ENCODE measurements at places on chromosomes 7 and 10.
A peak's percentile ranks its signal among the peaks of the same experiment; 100 is the strongest.

GRCh38 chr7:36109013-36109627 is 43.9 kb upstream of the EEPD1 start:
- DNase-seq = no peak

DNA sequence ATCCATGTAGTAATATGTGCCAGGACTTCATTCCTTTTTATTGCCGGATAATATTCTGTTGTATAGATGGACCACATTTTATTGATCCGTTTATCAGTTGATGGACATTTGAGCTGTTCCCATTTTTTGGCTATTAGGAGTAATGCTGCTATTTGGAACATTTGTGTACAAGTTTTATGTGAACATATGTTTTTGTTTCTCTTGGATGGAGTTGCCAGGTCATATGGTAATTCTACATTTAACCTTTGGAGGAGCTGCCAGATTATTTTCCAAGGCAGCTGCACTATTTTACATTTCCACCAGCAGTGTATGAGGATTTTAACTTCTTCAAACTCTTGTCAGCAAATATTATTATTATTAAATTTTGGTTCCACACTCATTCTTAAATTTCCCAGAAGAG is 59.2 kb downstream of the C10orf90 start:
- no peak for DNase-seq

GRCh38 chr10:130177250-130177649 is 41.1 kb downstream of the GLRX3 start:
- no peak for DNase-seq

DNA sequence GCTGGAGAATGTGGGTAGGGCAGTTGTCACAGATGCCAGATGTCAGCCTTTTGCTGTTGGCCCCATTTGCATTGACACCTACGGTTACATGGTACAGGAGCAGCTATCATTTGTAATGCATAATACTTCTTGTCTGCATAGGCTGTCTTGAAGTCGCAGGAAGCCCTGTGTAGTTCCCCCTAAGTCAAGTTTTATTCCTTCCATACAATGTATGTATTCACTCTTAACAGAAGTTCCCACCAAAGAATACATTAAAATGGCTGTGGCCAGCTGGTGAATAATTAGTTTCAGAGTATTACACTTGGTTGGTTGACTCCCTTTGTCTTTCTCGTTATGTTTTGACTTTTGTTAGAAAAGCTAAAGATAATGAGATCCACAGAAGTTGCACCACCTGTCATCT is 1169.0 kb downstream of the REEP3 start:
- DNase-seq = no peak

DNA sequence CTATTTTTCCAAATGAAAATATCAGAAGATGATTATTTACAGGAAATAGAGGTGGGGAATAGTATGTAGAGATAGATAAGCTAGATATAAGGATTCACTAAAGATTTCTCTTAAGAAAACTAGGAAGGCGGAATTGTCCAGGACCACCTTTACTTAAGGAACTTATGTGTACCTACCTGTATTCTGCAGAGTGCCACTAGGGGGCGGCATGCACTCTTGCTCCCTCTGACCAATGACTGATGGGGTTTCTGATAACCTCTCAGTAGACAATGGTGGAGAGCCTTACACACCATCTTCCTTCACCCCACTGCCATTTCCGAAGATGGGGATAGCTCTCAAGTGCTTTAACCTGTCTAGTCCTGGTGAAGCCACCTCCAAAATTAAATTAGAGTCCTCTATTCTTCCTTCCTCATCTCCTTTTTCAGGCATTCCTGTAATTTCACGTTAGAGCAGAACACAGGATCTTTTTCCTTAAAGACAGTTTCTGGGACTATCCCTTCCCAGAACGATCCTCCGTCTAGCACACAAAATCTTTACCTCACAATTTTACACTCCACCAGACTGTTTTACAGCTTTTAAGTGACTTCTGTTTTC is 453.1 kb downstream of the SORCS1 start:
- no peak for DNase-seq

DNA sequence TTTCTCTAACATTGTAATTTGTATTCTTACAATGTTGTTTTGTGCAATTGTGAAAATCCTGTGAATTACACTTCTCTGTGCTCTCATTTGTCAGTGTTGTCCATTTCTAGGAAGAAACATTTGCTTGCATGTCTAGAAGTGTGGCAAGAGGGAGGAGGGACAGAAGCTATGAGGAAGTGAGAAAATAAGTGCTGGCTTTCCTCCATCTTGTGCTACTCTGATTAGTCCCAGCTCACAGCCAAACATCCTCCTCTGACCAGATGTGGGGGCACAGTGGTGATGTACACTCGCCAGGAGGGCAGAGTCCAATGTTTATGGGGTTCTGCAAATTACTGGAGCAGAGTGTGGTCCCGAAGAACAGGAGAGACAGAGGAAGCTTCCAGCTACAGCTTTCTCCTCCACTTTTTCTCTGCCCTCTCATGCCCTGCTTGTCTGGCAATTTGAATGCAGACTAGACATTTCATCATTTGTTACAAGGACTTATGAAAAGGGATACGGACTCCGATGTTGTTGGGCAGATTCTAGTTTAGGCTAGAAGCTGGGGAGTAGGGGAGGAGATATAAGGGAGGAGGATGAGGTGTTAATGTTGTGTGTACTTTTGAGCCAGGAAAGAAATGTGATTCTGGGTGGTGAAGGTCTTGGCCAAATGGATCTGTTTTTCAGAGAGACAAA is 131.0 kb upstream of the C1GALT1 start:
- DNase-seq = no peak

DNA sequence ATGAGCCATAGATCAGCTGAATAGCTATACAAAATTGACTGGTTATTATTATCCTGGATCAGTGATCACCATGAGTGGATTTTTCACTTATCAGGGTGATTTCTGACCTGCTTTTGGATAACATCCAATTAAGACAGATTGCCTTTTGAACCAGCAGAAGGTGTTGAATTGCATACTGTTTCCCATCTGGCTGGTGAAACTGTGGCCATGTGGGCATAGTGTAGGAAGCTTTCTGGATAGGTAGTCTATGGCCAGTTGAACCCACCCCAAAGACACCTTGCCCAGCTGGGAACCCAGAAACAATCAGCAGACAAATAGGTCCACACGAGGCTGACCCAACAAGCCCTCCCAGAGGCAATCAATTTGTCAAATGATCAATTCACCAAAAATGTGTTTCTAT is 29.3 kb downstream of the DNAJC12 start:
- DNase-seq = no peak

DNA sequence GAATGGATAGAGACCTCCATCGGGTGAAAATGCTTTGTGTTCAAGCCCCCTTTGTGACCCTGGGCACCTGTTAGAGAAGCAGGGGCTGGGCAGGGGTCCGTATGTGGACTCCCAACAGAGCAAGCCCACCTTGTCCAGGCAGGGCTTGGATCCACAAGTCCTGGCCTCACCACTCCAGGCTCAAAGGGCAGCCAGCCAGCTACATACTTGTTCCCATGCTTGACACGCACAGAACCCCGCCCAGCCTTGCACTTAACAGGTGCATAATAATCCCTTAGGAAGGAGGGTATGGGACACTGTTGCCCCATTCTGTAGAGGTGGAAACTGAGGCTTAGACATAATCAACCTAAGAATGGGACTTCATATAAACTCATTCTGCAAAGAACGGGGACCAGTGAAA is 160.6 kb downstream of the PRKAG2 start:
- DNase-seq = no peak

DNA sequence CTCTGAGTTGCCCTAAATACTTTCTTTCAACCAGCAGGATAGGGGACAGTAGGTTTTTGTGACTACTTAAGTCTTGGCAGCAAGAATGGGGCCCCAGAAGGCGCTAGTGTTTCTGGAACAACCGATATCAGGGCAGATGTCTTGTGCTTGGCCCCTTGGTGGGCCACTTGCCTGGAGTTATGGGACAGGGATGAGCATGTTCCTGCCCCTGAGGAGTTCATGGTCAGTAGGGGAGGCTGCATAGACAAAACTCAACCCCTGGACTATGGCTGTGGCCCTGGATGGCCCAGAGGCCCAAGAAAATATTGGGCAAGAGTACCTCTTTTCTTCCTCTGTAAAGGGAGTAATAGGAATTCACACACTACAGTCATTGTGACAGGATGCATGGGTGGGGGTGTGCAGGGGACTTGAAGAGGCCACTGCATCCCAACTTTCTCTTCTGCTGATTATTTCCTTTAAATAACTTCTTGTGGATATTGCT is 57.7 kb upstream of the IGFBP3 start:
- no peak for DNase-seq

GRCh38 chr7:120274482-120274881 is 1.5 kb downstream of the KCND2 start:
- no peak for DNase-seq

GRCh38 chr7:57423768-57424167 is 26.2 kb upstream of the ZNF716 start:
- DNase-seq = no peak

GRCh38 chr7:4103352-4104091 is 578.6 kb upstream of the FOXK1 start:
- DNase-seq = no peak

GRCh38 chr7:11604505-11604904 is 227.5 kb downstream of the THSD7A start:
- no peak for DNase-seq

GRCh38 chr7:21996641-21997040 is 50.9 kb upstream of the CDCA7L start:
- DNase-seq = no peak

GRCh38 chr10:98300526-98301229 is 32.7 kb upstream of the LOXL4 start:
- no peak for DNase-seq

GRCh38 chr10:98404571-98405359 is 10.2 kb downstream of the PYROXD2 start:
- no peak for DNase-seq

DNA sequence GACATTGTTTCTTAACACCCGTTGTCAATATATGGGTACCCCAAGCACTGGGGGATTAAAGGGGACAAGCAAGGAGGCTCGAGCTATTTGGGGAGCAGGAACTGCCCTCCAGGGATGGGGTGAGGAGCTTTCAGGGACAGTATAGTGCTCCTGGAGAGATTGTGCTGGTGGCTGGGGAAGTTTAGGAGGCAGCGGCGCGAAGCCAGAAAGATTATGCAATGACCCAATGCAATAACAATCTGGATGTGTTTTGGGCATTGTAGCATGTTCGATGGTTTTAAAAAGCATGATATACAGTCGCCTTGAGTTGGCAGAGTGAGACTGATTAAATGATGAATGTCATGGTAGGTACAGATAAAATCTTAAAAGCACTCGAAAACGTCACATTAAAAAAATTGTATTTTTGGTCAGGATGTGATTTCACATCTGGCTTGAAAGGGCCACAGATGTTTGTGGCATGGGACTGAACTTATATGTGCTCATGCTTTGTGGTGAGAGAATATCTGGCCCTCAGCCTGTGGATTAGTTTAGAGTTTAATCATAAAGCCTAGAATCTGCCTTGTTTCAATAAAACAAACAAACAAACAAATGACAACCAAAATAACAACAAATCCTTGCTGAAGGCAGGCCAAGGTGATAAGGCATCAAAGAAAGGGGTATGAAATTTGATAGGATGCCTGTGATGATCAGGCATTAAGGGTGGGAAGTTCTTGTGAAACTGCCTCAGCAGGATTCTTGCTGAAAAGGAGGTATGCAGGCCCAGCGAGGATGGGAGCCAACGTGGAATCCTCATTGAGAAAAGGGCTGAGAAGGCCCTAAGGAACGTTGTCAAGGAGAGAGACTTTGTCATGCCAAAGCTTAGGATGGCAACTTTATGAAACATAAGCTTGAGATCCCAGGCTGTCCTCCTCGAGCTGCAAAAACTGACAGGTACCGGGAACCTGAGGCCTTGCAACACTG is 417.1 kb upstream of the KLF6 start:
- DNase-seq = no peak

DNA sequence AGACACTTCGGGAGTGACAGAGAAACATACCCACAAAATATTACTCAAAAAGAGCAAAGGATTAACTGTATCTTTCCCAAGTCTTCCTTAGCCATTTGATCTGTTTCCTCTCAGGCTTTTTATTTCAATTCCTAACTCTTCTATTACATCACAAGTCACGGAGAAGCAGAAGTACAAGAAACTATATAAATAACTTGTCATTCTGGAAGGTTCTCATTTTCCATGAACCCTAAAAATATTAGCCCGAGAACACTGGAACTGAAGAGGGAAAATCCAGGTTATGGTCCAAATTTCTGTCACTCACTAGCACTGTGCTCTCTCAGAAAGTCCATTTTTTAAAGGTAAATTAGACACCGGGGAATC is 98.0 kb downstream of the GRB10 start:
- DNase-seq = no peak

- DNase-seq = no peak
Measured at GRCh38 chr7:136702913-136703312, 165.5 kb upstream of the CHRM2 start.

GRCh38 chr7:71210220-71210619 is 78.3 kb downstream of the GALNT17 start:
- no peak for DNase-seq

- no peak for DNase-seq
Measured at GRCh38 chr10:18554479-18554878, 96.9 kb downstream of the NSUN6 start.

- DNase-seq = no peak
Measured at GRCh38 chr10:96188916-96189315, 58.8 kb downstream of the ZNF518A start.

DNA sequence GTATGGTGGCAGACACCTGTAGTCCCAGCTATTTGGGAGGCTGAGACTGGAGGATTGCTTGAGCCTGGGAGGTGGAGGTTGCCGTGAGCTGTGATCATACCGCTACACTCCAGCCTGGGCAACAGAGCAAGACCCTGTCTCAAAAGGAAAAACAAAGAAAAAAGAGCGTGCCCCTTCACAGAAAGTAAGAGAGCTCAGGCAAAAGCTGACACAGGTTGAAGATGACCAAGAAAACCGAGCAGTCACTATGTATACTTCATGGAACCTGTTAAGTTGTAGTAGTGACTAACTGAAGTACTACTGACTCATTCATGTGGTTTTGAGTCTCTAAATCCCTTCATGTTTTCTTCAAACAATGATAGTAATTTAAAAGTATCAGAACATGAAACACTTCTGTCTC is 1.2 kb upstream of the PRRT4 start:
- no peak for DNase-seq

- peak; percentile 44 for DNase-seq
Measured at GRCh38 chr7:151925446-151926335, 30.6 kb upstream of the GALNTL5 start.

DNA sequence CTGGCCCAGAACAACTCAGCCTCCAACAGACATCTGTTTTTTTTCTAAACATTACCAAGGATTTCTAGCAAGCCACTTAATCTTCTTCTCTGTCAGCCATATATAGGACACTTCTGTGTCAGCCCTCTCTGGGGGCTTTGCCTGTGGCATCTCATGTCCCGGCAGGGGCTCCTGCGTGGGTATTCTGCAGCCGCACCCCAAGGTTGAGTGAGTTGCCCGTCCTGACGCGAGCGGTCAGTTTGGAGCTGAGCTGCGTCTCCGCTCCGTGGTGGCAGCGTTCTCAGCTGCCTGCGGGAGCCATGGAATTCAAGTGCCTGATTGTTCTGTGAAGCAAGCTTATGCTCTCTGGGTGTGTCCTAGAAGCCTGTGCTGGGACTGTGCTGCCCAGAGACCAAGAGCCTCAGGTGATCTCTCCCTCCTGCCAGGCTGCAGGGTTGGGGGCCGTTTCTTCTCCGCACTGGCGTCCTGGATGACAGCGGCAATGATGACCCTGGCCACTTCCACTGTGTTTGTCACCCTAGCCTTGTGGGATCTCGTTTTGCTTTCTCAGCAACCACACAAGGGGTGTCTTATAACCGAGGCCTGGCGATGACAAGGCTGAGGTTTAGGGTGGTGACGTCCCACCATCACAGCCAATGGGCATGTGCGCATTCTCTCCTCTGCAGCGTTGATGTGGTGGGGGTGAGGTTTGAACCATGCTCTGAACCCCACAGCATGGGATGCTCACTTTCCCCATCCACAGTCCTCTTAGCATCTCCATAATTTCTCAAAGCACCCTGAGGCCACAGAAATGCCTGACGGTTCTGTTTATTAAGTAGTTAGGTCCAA is 612.6 kb upstream of the FOXK1 start:
- no peak for DNase-seq
